ENCODE measurements at places on chromosomes 1 and 21. TPM values are rescaled to one million over a fixed set of nuclear protein-coding genes. Genes with fewer than 3 reads are reported as not detected.
A peak's percentile ranks its signal among the peaks of the same experiment; 100 is the strongest.

DNA sequence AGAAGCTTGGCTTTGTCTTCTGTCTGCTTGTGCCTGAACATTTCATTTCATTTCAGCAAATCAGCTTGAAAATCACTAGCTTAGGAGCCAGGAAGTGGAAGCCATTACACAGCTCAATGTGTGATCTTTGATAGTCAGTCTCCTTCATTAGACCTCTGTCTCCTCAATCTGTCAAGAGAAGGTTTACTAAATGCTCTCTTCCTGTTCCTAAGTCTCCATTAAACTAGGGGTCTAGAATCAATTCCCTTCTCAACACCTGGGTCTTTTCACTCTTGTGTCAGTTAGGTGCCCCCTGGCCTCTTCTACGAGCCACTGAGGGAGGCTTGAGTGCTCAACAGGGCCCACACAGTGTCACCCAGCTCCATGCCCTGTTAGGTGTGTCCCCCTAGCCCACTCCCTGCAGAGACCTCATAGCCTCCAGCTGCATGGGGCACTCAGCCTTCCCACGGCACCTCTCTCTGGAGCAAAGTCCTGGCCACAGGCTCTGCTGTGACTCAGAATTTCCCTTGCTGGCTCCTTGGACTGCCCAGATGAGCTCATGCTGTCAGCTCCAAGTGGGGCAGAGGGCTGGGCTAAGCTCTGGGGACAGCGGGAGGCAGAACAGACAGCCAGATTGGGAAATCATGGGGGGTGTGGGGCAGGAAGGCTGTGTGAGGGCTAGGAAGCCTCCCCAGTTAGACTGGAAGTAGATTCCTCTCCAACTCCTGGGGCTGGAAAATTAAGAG is 115.7 kb upstream of the IPO9 start:
- peak; percentile 85 for DNase-seq

- DNase-seq, result no peak
These were observed 138.9 kb downstream of the SETD4 start for GRCh38 chr21:35921471-35921870.

- no peak for DNase-seq
These were observed 316.3 kb downstream of the KCNH1 start for GRCh38 chr1:210817385-210818275.

- no peak for DNase-seq
These were observed 108.3 kb upstream of the USH2A start for GRCh38 chr1:216531263-216532239.

DNA sequence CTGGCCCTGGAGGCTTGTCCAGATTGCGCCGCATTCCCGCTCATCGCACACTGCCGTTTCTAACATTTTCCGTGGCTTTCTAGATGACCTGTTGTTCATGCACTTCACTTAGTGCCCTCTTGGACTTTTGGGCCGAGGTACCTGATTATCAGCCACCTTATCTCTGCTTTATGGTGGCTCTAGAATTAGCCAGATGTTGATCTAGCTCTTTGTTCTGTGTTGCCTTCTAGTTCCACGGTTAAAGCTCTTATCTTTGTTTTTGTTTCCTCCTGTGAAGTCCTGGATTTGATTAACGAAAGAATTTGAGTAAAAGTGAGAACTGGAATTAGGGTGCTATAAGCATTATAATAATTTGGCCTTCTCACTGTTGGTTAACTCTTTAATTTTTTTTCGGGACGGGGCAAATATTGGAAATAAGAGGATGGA is 945 bp downstream of the RNPEP start:
- DNase-seq, result no peak

GRCh38 chr1:169047074-169047473 is 59.4 kb upstream of the ATP1B1 start:
- peak; percentile 65 for DNase-seq

Gene TNNT2
- 4.2 TPM for total RNA-seq

Gene TENT5C
- 40.7 TPM for total RNA-seq
